ENCODE measurements at places on chromosomes 2 and 18.

DNA sequence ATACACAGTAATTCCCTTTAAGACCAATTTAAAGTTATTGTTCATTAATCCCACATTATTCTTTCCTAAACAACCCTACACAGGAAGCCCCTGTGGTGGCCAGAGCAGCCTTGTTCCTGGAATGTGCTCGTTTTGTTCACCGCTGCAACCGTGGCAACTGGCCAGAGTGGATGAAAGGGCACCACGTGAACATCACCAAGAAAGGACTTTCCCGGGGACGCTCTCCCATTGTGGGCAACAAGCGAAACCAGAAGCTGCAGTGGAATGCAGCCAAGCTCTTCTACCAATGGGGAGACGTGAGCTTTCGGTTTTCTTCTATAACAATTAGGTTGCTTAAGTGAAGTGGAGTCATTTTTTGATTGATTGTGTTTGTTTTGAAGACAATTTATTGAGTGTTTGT, 101.0 kb downstream of the UNC80 start:
- DNase-seq = peak; percentile 10

DNA sequence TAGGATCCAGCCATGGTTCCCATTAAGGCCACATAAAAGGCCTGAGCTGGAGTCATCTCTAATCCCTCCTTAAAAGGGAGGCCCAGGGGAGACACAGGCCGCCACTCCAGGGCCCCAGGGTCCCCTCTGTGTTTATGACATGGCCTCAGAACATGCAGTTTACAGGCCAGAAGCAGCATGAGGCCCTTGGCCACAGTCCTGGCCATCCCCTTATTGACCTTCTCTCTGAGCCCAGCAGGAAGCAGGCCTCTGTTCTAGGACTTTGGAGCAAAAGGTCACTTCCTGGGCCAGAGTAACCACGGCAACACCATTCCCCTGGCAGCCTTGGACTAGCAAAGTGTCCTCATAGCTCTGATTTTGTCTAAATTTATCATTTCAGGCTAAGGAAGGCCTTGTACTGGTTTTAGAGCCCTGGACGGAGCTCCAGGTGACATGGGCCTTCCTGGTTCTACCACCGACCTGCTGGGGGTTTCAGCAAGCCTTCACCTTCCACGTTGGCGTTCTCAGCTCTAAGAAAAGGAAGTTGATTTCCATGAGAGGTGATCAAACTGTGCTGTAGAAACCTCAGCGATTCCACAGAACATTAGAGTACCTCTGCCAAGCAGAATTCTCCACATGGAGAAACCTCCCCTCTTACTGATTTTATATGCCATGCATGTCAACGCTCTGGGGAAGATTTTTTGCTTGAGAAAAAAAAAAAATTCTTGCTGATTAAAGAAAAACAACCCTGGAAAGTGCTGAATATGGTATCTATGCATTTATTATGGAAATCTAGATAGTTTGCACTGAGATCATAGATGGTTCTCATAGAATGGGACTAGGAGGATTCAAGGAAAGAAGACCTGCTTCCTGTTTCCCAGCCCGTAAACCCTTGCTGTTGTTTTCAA, 53.7 kb downstream of the HS1BP3 start:
- no peak for DNase-seq

DNA sequence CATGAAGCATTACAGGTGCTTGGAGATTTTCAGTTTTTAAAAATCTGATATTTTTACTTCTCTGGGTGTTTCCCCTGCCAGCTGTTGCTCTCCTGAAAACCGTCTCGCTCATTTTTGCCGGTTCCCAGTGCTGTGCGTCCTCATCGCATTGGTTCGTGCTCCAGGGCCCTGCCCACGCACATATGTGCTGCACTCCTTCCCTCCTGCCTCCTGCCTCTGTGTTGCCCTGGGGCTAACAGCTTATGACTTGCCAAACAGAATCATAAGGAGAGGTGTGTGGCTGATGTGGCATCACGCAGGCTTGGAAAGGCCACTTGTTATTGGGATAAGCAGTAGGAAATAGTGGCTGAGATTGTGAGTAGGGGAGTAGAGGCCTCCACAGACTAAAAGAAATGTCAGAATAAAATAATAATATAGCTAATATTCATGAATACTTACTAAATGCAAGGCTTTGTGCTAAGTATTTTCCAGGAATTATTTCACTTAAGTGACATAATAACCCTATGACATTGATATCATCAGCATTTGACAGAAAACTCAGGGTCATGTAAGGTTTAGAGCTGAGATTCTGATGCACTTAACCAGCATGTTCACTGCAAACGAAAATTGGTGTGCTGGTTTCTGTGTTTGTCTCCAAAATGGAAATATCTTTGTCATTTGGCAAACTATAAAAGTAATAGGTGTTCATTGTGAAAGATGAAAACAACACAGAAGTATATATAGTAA, 53.5 kb downstream of the SLC4A1AP start:
- DNase-seq = no peak

DNA sequence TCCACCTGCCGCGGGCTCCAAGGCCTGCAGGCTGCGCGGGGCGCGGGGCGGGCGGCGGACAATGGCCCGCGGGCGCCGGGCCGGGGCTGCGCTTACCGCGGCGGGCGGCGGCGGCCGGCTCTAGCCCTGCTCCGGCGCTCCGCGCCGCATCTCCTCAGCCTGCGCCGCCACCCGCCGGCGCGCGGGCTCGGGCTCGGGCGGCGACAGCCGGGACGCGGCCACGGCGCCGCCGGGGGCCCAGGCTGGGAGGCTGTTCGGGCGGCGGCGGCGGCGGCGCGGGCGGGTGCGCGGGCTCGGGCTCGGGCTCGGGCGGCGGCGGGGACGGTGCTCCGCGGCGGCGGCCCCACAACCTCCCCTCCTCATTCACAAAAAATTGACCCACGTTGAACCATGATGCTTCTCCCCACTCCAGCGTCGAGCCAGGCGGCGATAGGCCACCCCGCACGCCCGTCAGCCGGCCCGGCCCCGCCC, at the start of gene HDAC4:
Gene HDAC4 (minus strand): TSS at position 425 of the 471 bp plus-strand sequence. CDS start 48,321 bp downstream, outside the sequence.
- DNase-seq = no peak

DNA sequence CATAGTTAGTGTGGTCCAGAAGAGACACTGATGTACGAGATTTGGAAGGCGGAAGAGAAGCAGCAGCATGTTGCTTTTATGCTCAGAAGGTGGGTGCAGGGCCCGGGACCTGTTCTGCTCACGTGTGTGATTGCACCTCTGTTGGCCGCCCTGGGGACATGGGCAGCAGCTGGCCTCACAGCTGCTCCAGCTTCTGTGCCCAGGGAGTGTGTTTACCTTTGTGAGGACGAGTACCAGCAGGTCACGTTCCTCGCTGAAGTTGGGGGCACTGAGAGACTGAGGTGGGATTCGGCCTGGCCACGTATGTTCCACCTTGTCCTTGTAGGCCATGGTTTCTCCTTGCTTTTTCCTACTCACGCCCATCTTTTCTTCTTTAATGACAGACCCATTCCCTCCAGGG, 86.3 kb downstream of the PMAIP1 start:
- no peak for DNase-seq

- DNase-seq = no peak
Observed at GRCh38 chr18:73563345-73563744, 584.3 kb downstream of the FBXO15 start.

DNA sequence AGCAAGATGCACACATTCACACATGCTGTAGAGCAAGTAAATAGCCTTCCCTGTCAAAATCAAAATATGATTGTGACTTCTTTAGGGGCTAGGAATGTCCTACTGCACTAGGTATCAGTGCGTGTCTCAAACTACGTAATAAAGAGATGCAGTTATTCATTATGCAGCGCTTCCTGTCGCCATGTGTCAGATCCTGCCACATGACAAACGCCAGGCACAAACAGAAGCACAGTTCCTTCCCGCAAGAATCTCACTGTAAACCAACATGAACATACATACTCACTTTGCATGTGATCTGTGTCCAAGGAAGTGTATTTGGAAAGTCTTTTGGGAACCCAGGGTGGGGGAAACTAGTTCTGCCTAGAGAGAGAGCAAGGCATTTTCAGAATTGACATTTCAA, 599.9 kb downstream of the RNF144A start:
- no peak for DNase-seq

- DNase-seq = no peak
Observed at GRCh38 chr2:188494906-188495305, 203.2 kb downstream of the GULP1 start.

DNA sequence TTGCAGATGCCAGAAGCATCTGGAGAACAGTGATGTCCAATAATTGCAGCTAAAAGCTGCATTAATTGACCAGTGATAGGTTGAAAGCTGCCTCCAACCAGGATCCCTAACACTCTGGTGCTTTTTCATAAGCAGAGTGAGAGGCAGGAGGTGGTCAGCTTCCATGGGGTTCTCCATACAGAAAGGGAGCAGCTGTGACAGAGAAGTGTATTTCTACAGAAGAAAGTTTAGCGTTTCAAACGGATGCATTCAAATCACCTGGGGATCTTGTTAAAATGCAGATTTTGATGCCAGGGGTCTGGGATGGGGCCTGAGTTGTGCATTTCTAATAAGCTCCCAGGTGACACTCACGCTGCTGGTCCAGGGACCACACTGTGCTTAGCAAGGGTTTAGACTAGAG, 216.5 kb upstream of the NRP2 start:
- DNase-seq = no peak

- no peak for DNase-seq
Observed at GRCh38 chr18:36464126-36464651, 166.7 kb downstream of the FHOD3 start.

DNA sequence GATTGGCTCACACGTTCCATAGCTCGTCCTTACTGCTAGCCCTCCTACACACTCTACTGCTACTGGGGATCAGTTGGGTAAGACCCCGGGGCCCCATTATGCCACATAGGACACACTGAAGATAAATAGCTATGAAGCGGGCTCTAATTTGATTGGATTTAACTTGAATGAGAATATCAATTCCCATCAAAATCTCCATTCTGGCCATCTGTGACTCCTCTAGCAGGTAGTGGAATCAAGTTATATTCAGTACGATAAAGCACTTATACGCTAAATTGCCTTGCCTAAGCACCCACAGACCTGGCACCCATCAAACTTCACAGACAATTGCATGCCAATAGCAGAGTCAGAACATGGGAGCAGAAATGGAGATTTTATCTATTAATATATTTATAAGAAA, 39.8 kb downstream of the CCDC68 start:
- DNase-seq = no peak

GRCh38 chr2:236861196-236861875, 224.4 kb upstream of the COPS8 start:
- no peak for DNase-seq

DNA sequence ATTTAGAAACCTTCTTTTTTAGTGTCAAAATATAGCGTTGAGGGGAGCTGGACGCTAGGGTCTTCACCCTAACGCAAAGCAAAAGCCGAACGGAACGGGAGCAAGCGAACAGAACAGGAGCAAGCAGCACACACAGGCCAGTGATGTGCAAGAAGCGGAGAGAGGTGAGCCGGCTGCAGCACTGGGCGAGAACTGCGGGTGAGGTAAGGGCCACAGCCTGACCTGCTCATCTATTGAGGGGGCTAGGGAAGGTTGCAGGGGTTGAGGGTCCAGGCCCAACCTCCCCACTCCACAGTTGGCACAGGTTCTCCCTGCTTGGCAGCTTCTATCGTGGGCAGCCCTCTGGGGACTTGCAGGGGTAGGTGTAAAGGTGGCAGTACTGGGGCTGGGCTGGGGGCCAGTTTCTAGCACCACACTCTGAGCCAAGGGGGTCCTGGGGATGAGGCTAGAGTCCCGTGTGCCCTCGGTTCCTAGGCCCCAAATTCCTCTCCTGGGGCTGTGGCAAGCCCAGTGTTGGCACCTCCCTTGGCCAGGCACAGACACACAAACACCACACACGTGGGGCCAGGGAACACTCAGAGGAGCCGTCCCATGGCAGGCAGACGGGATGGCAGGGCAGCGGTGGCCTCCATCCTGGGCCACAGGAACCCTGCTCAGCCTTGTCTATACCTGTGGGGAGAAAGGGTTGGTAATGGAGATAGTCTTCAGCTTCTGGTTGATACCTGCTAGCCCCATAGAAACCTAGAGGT, 1.2 kb upstream of the ABCB6 start:
- no peak for DNase-seq

- no peak for DNase-seq
Observed at GRCh38 chr2:102672107-102672776, 52.9 kb downstream of the SLC9A2 start.

DNA sequence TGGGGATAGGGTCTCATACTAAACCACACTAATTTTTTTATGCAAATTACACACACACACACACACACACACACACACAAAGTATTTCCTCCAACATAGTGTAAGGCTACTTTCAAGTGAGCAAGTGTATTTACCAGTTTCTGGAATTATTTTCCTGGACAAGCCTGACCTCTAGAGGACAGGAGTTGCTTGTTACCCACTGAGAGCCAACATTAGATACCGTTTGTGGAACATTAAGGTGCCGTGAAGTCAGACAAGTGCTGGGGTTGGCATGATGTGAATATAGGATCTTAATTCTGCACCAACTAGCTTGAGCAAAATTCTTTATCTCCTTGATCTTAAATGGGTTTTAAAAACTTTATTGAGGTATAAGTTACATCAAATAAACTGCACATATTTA, 39.3 kb upstream of the SERPINB2 start:
- peak; percentile 42 for DNase-seq

GRCh38 chr18:22314420-22314819, 103.3 kb downstream of the CTAGE1 start:
- no peak for DNase-seq

DNA sequence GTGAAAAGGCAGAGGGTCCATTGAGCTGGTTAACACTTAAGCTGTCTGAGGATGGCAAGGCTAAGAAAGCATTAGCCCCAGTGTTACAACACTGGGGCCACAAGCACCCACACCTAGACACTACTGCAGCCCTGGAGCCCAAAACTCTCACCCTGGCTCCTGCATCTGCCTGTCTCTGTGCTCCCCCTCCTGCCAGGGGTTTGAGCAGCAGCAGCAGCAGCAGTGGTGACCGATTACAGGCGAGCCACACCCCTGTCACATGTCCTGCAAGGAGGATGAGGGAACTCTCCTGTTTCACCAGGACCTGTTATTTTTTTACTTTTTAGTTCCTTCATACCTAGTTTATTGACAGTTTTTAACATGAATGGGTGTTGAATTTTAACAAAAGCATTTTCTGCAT, 326.7 kb upstream of the MAP2 start:
- no peak for DNase-seq

DNA sequence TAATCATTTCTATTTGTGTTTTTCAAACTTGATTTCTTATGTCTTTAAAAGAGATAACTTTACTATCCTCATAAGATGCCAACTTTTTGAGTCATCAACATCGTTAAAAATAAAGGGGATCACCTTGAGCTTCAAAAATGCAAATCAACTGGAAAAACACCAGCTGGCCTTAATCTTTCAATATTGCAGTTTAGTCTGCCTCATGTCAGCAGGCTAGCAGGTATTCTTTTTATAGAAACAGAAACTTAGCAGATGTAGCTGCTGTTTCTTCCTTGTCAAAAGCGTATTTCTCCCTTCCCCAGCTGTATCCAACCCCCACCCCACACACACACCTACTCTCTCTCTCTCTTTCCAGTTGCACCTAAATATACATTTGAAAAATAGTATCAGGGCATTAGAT, 154.1 kb upstream of the ZNF804A start:
- no peak for DNase-seq

- no peak for DNase-seq
Observed at GRCh38 chr2:201906777-201907562, 100.6 kb downstream of the CDK15 start.

- DNase-seq = no peak
Observed at GRCh38 chr2:45899926-45900325, 248.5 kb downstream of the PRKCE start.
